ENCODE measurements at places on chromosomes 4 and X. TPM values are rescaled to one million over a fixed set of nuclear protein-coding genes. Genes with fewer than 3 reads are reported as not detected.

Gene NAA11
- not detected for total RNA-seq

Gene ZXDA
- total RNA-seq = 1.8 TPM

Gene ZAR1
- not detected for total RNA-seq

Gene TLR1
- not detected for total RNA-seq

- no peak overlapping the region for H3K4me3 ChIP-seq
- no peak for DNase-seq
- H3K27ac ChIP-seq = no peak overlapping the region
- no peaks in the 10 kb centered on the region for H3K36me3 ChIP-seq
- no peaks in the 10 kb centered on the region for H3K27me3 ChIP-seq
These were observed 298.4 kb downstream of the ARHGAP10 start for GRCh38 chr4:148030193-148030873.

DNA sequence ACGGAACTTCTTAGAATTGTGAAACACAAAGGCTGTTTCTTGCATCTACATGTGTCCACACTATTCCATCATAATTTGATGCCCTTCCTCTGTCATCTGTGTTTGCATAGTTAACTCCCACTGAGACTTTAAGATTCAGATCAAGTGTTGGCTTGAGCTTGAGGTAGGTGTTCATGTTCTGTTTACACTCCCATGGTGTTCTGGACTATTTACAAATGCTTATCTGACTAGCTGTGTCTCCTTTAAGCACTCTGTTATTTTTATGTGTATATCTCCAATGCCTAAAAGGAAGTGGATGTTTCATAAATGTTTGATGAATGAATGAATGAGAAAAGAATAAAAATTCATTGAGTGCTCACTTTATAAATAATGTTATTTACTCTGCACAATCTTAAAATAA lies 622.7 kb downstream of the RAB28 start:
- no peaks in the 10 kb centered on the region for H3K27me3 ChIP-seq
- H3K36me3 ChIP-seq = no peaks in the 10 kb centered on the region
- H3K4me1 ChIP-seq = no peaks in the 10 kb centered on the region
- DNase-seq = no peak

GRCh38 chrX:87744391-87744790 lies 226.8 kb downstream of the KLHL4 start:
- H3K36me3 ChIP-seq = no peaks in the 10 kb centered on the region
- H3K27ac ChIP-seq = no peak overlapping the region
- H3K4me3 ChIP-seq = no peak overlapping the region
- H3K27me3 ChIP-seq = no peaks in the 10 kb centered on the region
- no peaks in the 10 kb centered on the region for H3K4me1 ChIP-seq

All from Caco-2 (cell line).